Effector memory CD8-positive, alpha-beta T cell (primary cell): ENCODE measurements at places on chromosomes 5 and 9.
A peak's percentile ranks its signal among the peaks of the same experiment; 100 is the strongest.

DNA sequence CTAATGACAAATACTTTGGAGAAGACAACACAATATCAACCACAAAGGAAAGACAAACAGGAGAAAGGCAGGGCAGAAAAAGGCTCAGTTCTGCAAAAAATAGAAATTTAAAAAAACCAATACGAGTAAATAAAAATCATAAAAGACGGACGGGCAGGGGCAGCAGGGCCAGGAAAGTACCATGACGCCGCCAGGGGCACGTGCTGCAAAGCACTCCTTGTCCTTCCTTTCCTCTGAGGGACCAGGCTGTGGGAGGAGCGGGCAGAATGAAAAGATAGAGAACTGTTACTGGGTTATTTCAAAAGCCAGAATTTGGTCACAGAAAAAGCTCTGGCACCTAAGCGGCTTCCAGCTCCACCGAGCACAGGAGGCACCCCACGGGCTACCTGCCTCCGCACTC, 53.9 kb downstream of the HABP4 start:
- no peak for DNase-seq

DNA sequence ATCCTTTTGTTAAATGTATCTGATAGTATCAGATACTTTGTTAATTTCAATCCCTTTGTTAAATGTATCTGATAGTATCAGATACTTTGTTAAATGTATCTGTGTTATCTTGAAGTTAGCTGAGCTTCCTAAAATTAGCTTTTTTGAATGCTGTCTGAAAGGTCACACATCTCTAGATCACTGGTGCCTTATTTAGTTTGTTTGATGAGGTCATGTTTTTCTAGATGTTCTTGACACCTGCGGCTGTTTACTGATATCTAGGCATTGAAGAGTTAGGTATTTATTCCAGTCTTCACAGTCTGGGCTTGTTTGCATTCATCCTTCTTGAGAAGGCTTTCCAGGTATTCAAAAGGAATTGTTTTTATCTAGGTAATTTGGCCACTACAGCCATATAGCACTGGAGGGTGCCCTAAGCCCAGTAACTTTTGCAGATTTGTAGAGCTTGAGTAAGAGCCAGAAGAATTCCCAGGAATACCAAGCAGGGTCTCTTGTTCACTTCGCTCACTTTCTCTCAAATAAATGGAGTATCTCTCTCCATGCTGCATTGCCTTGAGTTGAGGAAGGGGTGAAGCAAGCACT, 435.4 kb upstream of the GRAMD2B start:
- no peak for DNase-seq

DNA sequence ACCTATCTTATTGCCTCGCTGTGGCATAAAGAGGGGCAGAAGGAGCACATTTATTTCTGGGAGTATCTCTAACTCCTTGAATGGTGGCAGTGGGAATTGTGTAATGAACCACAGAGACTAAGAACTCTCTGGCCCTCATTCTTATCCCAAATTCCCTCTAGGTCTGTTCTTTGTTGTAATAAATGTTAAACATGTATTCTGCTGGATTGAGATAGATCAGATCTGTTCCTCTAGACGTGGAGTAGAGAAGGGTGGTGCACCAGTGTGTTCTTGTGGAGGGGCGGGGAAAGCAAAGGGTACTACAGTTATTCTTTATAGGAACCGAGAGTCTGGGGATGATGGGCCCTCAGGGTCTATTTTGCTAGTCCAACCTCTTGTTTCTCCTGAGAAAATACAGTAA, 90.4 kb downstream of the UBE2R2 start:
- no peak for DNase-seq

- no peak for DNase-seq
Observed at GRCh38 chr5:122516432-122516743, 204.4 kb downstream of the SNCAIP start.

DNA sequence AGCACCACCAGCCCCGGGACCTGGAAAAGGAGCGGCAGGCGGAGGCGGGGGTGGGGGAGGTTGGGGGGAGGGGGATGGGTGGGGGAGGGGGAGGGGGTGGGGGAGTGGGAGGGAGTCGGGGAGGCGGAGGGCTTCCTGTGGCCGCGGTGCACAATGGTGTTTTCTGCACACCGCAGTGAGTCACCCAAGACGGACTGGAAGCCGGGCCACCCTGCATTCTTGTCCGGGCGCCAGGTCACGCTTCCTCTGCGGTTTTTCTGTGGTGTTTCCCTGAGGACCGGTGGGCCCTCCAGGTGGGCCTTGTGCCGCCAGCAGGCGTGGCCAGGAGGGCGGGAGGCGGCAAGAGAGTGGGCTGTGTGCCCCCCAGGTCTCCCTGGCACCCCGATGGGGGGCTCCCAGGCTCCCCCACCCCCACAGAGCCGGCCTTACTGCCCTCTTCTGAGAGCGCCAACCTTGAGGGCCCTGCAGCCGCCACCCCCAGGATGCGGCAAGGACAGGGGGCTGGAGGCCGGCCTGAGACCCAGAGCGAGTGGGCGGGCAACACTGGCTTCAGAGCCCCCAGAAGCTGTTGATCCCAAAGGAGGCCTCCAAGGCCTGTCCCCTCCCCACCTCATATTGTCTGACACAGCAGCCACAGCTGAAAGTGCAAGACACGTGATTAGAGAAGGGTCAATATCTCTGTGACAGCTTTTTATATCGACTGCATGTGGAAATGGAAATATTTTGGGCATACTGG, 11.1 kb downstream of the EXD3 start:
- DNase-seq = no peak

DNA sequence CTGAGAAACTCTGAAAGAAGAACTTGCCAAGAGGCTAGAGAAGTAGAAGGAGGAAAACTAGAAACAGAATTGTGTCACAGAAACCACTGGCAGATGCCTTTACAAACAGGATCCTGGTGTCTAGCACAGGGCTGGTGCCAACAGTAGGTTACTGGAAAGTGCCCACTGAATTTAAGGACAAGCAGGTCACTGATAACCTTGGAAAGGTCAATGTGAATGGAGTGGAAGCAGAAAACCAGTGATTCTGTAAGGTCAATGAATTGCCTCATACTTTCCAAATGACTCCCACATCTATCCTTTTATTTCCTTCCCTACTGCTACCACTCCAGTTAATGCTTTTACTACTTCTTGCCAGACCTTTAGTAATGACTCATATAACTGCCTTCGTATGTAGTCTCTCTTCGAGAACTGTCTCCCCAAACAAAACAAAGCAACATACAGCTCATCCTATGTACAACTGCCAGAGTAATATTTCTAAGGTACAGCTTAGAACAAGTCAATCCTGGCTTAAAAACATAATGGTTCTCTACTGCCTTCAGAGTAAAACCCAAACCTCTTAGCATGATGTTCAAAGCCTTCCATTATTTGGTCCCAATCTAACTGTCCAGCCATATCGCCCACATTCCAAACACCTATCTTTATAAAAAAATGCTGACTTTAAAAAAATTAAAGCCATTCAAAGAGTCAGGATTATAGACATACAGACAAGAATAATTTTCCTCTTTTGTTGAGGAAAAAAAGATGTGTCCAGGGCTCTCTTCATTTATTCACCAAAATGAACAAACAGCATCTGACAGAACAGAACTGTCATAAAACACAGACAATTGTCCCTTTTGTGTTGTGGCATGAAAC, 52.5 kb downstream of the NR3C1 start:
- no peak for DNase-seq

- DNase-seq = no peak
Observed at GRCh38 chr9:8349376-8349775, 549.8 kb upstream of the DMAC1 start.

DNA sequence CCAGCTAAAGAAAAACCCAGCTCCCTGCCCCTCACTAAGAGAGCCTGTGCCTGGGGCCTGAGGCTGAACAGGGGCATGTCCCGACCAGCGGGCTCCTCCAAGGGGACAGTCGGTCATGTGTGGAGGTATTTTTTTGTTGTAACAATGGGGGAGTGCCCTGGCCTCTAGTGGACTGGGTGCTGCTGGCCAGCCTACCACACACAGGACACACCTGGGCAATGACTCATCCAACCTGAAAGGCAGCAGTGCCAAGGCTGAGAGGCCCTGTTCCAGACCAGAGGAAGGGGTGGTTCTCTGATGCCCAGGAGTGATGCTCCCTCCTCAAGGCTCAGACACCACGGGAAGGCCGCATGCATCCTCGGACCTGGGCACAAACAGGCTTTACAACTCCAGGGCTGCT, 181.5 kb downstream of the OLFM1 start:
- DNase-seq = no peak

DNA sequence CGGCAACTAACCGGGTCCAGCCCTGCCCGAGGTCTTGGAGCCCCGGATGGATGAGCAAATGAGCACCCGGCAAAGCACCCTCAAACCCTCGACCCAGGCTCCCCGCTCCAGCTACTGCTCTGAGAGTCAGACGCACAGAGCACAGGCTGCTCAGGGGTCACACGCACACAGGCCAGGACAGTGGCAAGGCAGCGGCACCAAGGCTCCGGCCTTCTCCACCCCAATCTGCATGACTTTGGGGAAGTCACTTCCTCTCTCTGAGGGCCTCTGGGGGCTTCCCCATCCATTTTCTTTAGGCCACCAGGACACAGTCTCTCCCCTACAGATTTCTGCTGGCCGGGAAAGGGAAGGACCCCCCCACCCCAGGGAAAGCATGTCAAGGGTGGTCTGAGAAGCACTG, 18.0 kb downstream of the LHX2 start:
- no peak for DNase-seq

DNA sequence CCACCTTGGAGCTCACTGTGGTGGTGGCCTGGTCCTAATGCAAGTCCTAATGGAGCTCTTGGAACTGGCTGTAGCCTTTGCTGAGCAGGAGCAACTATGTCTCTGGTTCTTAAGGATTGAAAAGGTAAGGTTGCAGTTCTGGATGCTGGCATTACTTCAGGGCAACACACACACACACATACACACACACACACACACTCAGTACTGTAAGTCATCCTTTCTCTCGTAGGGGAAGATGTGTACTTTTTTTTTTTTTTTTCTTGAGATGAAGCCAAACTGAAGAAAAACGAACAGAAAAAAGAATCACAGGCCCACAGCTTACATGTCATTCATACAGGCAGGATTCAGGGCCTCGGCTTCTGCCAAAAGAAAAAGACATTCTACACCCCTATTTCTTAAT, 81.1 kb upstream of the RPS23 start:
- no peak for DNase-seq

DNA sequence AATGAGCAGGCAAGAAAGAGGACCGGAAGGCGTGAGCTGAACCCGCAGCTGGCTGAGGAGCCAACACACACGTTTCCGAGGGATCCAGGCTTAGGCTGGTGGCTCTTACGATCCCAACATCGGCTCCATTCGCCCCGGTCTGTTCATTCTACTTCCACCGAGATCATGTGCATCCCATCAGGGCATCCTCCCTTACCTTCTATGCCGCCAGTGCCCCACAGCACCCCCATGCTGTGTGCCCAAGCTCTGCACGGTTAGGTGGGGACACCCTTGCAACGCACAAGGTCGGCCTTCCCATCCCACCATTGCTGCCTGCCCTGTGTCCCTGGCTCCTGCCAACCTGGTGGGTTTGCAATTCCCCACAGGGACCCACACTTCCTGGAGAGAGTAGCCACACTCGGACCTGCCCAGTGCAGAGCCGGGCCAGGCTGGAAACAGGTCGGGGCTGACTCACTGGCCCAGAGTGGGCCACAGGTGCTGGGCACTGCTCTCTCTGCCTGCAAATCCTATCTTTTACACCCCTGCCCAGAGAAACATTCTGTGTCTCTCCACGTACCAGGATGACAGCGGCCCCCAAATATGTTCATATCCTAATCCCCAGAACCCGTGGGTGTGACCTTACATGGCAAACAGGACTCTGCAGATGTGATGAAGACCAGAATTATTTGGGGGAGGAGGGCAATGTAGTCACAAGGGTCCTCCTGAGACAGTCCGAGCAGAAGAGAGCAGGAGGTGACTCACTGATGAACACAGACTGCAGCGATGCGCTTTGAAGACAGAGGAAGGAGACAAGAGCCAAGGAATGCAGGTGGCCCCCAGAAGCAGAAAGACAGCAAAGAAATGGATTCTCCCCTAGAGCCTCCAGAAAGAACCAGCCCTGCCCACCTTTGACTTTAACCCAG, 182.2 kb downstream of the AUH start:
- DNase-seq = no peak

DNA sequence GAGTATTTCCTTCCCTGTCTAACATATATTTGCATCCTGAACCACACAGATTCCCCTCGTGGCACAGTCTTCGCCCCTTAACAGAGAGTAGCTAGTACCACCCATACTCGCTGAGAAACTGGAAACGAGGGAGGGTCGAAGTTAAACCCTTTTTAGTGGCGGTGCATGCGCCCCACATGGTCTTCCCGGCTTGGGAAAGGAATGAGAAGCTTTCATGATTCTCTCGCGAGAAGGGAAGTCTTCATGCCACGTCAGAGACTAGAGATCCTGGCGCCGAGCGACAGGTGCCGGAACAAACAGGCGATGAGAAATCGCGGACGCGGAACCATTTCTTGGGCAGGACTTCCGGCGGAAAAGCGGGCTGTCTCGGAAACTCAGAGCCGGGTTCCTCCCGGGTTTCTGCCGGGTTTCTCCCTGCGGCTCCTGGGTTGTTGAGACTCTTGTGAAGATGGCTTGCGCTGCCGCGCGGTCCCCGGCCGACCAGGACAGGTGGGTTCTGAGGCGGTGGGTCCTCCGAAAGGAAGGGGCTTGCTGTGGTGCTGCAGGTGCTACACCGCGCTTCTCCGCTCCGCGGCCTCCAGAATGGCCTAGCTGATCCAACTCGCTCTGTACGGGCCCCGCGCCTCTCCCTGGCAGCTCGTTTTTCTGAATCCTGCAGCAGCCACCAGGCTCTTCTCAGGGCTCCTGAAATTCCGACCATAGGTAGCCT, at the start of gene SRP19:
TSS of gene SRP19 (plus strand) at position 359 of the 709 bp plus-strand sequence. CDS start at position 449, 90 bp downstream.
- peak; percentile 85 for DNase-seq

GRCh38 chr5:123441408-123441807, 18.2 kb upstream of the CEP120 start:
- no peak for DNase-seq

- DNase-seq = peak; percentile 67
Observed at GRCh38 chr5:442335-443238, at the start of gene EXOC3. TSS of gene EXOC3 (plus strand) at chr5:443176. CDS start at chr5:446206, 3,030 bp downstream.

- DNase-seq = no peak
Observed at GRCh38 chr5:81657386-81657785, 93.5 kb downstream of the SSBP2 start.

GRCh38 chr5:30390095-30390494, 803.4 kb upstream of the CDH6 start:
- no peak for DNase-seq

GRCh38 chr9:125493881-125494652, 212.9 kb downstream of the MAPKAP1 start:
- DNase-seq = no peak

- DNase-seq = no peak
Observed at GRCh38 chr9:35658968-35659220, 802 bp downstream of the CCDC107 start.

- no peak for DNase-seq
Observed at GRCh38 chr9:137606734-137607138, 1.2 kb downstream of the ARRDC1 start.

GRCh38 chr9:76257311-76257710, 136.9 kb downstream of the RFK start:
- no peak for DNase-seq

- DNase-seq = no peak
Observed at GRCh38 chr5:55176176-55176818, 3.3 kb upstream of the CDC20B start.

GRCh38 chr5:10277773-10278630, 27.9 kb downstream of the CCT5 start:
- no peak for DNase-seq
